Hematopoietic multipotent progenitor cell (in vitro differentiated cells): ENCODE measurements at places on chromosomes 5 and 9. TPM values are rescaled to one million over a fixed set of nuclear protein-coding genes. Genes with fewer than 3 reads are reported as not detected.

- no peak for DNase-seq
Measured at GRCh38 chr5:67880511-67880805, 335.1 kb upstream of the PIK3R1 start.

- DNase-seq, result peak; percentile 59
Measured at GRCh38 chr5:181173420-181174342, 26.3 kb downstream of the OR2V2 start.

- DNase-seq, result no peak
Measured at GRCh38 chr5:138677782-138678181, 75.4 kb upstream of the CTNNA1 start.

FOXD4 gene
- 0.27 TPM for total RNA-seq

- no peak for DNase-seq
Measured at GRCh38 chr9:99266255-99267023, 44.4 kb downstream of the SEC61B start.

TRMT10B gene
- 3.2 TPM for total RNA-seq

- DNase-seq, result no peak
Measured at GRCh38 chr9:137611623-137612609, 6.4 kb downstream of the ARRDC1 start.

DPM2 gene
- total RNA-seq, result 17.2 TPM

DNA sequence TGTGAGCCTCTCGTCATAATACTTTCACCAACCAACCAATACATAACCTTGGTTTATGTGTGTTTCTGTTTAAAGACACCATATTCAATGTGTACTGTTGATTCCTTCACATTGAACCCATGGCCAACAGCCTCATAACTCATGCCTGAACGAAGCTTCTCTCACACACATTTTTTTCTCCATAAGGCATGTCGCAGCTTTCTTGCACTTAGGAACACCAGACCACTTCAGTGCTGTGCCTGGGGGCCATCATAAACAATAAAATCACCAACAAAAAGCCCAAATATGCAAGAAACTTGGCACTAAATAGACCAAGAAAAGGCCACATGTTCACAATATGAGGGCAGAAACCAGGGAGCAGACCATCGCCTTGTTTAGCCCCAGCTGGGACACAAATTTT, 192.2 kb downstream of the ROR2 start:
- no peak for DNase-seq

- DNase-seq, result no peak
Measured at GRCh38 chr9:115135821-115136778, 18.1 kb upstream of the TNC start.

DNA sequence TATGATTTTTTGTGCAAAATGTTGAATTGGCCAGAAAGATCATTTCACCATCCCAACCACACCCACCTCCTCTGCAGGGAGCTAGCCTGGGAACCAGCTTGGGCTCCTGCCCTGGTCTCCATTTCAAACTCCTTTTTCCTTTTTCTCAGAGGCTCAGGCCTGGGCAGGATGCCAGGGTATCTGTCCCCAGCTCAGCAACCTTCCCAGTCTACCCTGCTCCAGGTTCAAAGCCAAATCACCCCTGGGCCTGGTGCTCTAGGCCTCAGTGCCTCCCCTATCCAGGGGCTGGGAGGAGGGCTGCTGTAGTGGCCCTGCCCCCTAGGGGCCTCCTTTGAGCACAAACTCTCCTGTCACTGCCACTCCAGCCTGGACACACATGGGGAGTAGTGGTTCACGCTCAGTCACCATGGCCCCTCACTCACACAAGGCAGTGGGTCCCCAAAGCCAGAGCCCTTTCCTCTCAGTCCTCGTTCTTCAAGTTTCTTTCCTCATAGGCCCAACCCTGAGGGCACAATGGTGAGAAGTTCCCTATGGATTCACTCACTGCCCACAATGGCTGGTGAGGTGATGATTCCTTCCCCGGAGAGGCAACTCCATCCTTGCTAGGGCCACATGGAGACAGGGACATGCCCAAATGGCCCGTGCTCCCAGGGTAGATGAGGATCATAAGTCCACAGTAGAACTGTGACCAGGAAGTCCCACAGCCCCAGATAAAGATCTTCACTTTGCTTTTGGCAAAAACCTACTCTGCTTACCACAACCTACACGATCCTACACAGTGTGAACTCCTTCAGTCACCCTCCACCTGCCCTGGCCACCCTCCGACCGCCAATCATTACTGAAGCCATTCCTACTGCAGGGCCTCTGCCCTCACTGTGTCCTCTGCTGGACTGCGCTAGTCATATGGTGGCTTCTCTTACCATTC, 1.6 kb upstream of the ST6GALNAC4 start:
- DNase-seq, result no peak

C6 gene
- total RNA-seq, result not detected

PCDHGA11 gene
- total RNA-seq, result 1.3 TPM

DNA sequence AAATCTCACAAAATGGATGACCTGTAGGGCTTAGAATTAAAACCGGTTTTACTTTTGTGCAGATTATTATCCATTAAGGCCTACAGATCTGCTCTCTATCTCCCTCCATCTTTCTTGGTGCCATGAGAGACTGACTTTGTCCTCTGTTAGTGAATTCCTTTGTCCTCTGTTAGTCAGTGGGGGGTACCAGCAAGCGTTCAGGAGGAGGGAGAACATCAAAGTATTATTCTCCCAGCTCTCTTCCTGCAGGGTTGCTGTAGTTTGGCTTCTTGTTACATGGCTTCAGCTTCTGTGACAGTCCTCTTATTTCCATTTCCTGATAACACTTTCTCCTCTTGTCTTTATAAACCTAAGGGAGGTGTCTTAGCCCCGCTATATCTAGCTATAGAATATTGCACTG, 850.5 kb upstream of the SEMA6A start:
- DNase-seq, result no peak

C9 gene
- total RNA-seq, result not detected

- DNase-seq, result no peak
Measured at GRCh38 chr9:125432715-125433385, 171.2 kb downstream of the GAPVD1 start.

TUBB4B gene
- 141 TPM for total RNA-seq

- DNase-seq, result no peak
Measured at GRCh38 chr9:136403538-136403914, 3.6 kb upstream of the SNAPC4 start.

- no peak for DNase-seq
Measured at GRCh38 chr9:96004379-96004778, 128.9 kb downstream of the ERCC6L2 start.

DNA sequence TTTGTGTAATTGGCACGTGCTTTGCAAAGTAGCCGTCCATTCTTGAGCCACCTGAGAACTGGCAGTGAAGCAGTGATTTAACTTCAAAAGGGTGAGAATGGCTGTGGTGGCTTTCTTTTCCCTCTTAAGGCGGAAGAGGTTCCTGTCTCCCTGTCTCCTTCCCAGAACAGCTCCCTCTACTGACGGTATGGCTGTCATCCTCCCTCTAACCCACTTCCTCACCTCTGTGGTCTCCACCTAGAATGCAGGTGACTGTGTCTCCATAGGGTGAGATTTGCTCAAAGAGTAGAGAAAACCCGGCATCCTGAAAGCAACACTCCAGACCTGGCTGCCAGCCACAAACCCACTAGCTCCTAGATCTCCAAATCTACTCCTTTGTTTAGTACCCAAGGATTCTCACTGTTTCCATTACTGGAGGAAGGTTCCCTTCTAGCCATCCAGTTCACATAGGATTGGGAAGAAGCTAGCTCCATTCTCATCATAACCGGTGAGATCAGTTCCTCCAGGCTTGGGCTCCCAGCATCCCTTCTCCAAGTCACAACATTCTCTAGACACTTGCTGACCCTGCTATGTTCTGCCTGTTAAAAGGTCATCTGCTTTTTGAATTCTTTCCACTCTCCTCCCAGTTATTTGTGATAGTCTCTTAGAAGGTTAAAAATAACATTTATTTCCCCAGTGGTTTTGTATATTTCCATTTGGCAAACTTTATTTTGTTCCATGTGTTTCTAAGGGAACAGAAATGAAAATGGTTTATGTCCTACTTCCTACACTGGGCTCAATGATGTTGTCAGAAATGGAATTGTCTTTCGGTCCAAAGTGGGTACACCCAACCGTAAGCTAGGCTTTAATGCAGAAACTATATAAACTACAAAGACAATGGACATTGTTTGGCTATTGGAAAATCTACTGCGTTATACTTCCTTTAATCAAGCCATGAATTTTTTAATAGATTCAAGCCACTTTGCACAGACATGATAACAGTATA, 269.4 kb downstream of the CWC27 start:
- DNase-seq, result no peak

- DNase-seq, result no peak
Measured at GRCh38 chr5:66722686-66723085, 126.5 kb downstream of the MAST4 start.

GRCh38 chr5:97657239-97657638, 474.2 kb upstream of the RIOK2 start:
- no peak for DNase-seq

- no peak for DNase-seq
Measured at GRCh38 chr5:73417303-73418034, 31.1 kb downstream of the FOXD1 start.

GRCh38 chr9:17490110-17490509, 88.8 kb upstream of the SH3GL2 start:
- DNase-seq, result no peak

- DNase-seq, result no peak
Measured at GRCh38 chr5:130555429-130555828, 609.6 kb downstream of the HINT1 start.

C9orf50 gene
- not detected for total RNA-seq

GRCh38 chr5:38673671-38674071, 117.2 kb upstream of the LIFR start:
- DNase-seq, result no peak

- no peak for DNase-seq
Measured at GRCh38 chr9:109904666-109905065, 124.7 kb downstream of the PALM2AKAP2 start.

GRCh38 chr9:98248737-98249474, 6.5 kb downstream of the TBC1D2 start:
- DNase-seq, result peak; percentile 85

GRCh38 chr9:33517373-33517772, 6.7 kb upstream of the ANKRD18B start:
- DNase-seq, result peak; percentile 35

DNA sequence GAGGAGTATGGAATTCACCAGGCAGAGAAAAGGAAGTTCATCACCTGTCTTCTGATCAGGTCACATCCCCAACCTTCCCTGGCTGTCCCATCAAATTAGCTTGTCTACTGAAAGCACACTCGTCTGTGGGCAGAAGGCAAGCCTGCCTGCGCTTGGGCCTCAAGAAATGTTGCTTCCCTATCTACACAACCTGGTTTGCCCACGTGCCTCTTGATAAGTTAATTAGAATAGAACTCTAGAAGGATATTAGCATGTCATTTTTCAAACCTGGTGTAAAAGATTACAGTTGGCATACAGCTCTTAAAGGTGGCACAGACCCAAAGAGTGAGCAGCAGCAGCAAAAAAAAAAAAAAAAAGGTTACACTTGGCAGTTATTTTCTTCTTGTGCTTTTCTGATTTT, 5.1 kb downstream of the TTC23L start:
- DNase-seq, result no peak
